ENCODE measurements at places on chromosomes 12 and 14. TPM values are rescaled to one million over a fixed set of nuclear protein-coding genes. Genes with fewer than 3 reads are reported as not detected.

DNA sequence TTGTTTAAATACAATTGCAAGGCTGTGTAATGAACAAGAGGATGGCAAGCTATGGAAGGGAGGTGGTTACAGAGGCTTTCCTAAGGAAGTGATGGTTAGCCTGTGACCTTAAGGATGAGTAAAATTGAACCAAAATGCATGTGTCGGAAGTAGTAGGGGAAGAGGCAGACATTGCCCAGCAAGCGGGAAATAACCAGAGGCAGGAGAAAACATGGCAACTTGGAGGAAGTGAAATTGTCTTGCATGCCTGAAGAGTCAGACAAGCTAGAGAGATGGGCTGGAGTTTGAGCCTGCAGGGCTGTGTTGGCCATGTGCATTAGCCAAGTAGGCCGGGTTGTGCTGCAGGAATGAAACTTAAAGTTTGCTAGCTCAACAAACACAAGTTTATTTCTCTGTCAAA, 96.2 kb downstream of the BTG1 start:
- no peak for DNase-seq

DNA sequence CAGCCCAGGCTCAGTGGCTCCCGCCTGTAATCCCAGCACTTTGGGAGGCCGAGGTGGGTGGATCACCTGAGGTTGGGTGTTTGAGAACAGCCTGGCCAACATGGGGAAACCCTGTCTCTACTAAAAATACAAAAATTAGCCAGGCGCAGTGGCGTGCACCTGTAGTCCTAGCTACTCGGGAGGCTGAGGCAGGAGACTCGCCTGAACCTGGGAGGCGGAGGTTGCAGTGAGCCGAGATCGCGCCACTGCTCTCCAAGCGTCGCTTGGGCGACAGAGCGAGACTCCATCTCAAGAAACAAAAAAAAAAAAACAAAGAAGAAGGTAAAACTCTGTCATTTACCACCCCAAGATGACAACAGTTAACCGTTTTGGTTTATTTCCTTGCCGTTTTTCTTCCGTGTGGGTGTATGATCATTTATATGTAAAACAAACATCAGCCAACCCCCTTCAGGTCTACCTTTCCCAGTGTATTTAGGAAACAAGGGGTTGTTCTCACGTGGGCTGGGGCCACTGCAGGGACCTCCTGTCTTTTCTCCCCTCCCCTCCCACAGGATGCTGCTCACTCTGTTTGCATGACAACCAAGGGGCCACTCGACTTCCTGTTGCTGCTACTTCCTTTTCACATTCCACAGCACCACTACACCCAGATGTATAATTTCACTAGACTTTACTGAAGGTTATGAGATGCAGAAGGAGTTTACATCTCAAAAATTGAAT, 13.6 kb downstream of the TTC9 start:
- DNase-seq = no peak

CCDC38 gene
- total RNA-seq = not detected

SLC10A1 gene
- total RNA-seq = not detected

- DNase-seq = no peak
These were observed 143.7 kb downstream of the AACS start for GRCh38 chr12:125208942-125209341.

- peak; percentile 71 for DNase-seq
These were observed 177.6 kb downstream of the CALM1 start for GRCh38 chr14:90574188-90575131.

GRCh38 chr12:45975506-45975905, 14.9 kb downstream of the SCAF11 start:
- DNase-seq = no peak
